ENCODE measurements at places on chromosomes 1 and 21.

GRCh38 chr1:218557731-218558130 is 212.6 kb downstream of the TGFB2 start:
- no peak for DNase-seq

GRCh38 chr1:153613406-153613805 is 469 bp upstream of the S100A16 start:
- no peak for DNase-seq

GRCh38 chr1:45685308-45686014 is 872 bp downstream of the GPBP1L1 start:
- no peak for DNase-seq

GRCh38 chr21:36111238-36111637 is 23.6 kb upstream of the CBR3 start:
- no peak for DNase-seq

GRCh38 chr1:110492573-110492972 is 26.4 kb downstream of the KCNA10 start:
- no peak for DNase-seq

GRCh38 chr1:15574741-15575140 is 10.1 kb downstream of the AGMAT start:
- DNase-seq = no peak

GRCh38 chr1:152745289-152745704 is 12.5 kb upstream of the KPRP start:
- no peak for DNase-seq

DNA sequence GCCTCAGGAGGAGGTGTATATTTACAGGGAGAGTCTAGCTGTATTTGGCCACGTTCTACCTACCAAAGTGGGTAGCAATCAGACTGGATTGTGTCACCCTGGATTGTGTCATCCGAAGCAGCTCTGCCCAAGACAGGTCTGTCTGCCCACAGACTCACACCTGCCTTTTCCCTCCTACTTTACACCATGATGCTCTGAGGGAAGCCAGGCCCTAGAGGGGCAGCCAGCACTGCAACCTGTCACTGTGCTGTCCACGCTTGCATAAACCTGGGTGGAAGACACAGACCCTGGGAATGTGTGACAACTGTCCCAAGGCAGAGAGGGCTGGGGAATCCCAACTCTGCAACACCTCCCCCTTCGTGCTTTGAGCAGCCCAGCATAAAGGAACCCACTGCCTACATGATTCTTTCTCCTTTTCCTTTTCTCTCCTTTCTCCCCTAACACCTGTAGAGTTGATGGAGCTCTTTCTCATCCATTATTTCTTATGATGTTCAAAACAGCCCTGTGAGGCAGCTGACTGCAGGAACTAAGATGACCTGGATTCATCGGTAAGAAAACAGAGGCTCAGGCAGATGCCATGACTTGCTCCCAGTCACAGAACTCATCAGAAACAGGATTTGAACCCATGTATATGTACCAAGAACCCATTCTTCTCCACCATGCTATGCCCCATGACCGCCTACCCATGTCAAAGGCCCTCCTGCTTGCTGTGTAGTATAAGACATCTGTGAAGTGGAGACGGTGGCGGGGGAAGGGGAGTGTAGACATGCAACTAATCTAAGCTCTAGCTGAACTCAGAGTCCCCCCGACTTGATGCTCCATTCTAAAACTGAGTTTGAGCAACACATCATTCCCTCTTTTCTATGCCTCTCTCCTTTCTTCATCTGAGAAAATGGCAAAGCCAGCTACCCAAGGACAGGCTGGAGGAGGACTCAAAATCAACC is 55.9 kb downstream of the ITPKB start:
- no peak for DNase-seq

GRCh38 chr1:8858888-8859706 is 19.4 kb downstream of the ENO1 start:
- DNase-seq = no peak

DNA sequence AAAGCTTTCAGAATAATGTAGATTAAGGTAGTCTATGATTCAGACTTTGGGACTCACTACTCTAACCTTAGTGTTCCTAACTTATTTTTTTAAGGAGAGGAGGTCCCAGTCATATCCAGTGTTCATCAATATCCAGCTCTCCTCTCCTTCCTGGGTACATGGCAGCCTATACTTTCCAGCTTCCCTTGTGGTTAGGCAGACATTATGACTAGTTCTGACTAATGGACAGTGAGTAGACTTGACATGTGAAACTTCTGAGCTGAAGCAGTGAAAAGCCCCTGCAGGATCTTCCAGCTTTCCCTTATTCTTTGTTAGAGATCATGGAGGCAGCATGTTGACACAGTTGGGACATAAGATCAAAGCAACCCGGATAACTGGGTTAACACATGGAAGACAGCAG is 144.2 kb downstream of the PTPRU start:
- no peak for DNase-seq

DNA sequence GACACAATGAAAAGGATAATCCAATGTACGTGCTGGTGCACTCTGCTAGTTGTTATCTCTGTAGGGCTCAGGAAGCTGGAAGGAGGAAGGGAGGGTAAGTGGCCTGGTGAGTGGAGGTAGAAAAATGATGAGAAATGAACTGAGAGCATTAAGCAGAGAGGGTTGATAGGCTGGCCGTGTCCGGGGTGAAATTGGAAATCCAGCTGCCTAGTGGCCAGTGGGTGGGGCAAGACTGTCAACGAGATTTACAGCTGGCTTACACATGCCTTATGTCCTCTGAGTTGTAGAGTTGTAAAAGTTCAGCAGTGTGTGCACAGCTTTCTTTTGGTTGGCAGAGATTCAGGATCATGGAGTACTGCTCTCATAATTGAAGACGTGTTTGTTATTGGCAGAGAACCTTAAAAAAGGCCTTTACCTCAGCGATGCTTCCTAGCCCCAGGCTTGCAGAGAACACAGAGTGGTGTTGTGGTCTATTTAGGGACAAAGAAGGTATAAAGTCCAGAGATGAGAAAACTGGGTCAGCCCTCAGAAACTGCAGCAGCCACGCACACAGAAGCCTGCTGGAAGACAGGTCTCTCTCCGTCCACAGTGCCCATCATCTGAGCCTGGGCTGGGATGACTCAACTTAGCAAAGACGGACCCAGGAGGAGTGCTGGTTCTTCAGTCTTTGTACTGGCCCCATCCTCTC is 132.4 kb downstream of the EDEM3 start:
- peak; percentile 84 for DNase-seq

DNA sequence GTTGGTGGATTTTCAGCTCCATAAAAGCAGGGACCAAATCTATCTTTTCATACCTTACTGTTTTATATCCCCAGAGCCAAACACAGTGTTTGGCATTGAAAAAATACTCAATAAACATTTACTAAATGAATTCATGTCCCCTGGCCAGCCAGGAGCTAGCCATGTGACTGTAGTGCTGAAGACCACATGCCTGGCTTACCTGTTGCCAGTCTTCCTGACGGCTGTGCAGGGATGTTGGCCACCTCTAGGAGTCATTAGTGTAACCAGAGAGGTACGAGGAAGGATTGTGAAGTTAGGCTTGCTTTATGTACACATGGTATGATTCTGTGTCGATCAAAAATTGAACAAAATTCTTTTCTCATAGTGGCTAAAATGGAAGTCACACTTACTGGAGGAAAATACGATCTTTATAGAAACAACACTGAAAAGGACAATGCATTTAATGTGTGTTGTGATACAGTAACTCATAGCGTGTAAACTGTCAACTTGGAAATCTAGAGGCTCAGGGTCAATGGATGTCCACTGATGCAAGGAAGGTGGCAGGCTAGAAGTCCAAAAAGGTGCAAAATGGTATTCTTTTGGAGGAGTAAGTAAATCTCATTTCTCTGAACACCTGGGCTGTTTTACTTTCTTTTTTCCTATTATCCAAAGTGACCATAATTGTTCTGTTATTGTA is 60.9 kb downstream of the FGGY start:
- no peak for DNase-seq

- DNase-seq = no peak
Measured at GRCh38 chr1:62241371-62242131, 46.9 kb downstream of the L1TD1 start.

DNA sequence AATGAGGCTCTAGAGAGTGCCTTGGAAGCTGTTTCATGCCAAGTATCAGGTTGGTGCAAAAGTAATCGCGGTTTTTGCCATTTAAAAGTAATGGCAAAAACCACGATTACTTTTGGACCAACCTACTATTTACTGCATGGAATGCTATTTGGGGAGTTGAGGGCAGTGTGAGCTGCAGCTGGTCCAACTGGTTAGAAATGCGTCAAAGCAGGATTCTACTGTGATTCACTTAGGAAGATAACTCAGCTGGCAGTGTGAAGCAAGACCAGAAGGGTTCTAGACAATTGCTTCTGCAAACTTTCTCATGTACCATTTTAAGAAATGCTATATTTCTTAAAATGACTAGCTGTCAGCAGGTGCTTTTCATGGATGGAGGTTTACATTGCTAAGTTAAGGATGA is 21.2 kb upstream of the PLA2G2C start:
- no peak for DNase-seq

DNA sequence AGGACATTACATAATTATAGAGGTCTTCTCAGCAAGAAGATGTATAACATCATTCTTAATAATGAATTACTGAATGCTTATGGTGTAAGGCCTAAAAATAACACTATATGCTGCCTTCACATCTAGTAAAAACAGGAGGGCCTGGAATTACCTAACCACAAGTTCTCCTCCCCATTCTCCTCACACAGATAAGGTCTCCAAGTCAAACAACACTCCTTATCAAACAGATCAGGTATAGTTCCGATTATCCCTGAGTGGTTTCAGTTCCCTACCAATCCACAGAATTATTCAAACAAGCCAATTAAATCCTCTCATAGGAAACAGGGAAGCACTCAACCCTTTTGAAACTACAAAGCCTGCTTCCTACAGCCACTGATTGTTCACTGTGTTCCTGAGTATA is 4.0 kb upstream of the AGBL4 start:
- no peak for DNase-seq

DNA sequence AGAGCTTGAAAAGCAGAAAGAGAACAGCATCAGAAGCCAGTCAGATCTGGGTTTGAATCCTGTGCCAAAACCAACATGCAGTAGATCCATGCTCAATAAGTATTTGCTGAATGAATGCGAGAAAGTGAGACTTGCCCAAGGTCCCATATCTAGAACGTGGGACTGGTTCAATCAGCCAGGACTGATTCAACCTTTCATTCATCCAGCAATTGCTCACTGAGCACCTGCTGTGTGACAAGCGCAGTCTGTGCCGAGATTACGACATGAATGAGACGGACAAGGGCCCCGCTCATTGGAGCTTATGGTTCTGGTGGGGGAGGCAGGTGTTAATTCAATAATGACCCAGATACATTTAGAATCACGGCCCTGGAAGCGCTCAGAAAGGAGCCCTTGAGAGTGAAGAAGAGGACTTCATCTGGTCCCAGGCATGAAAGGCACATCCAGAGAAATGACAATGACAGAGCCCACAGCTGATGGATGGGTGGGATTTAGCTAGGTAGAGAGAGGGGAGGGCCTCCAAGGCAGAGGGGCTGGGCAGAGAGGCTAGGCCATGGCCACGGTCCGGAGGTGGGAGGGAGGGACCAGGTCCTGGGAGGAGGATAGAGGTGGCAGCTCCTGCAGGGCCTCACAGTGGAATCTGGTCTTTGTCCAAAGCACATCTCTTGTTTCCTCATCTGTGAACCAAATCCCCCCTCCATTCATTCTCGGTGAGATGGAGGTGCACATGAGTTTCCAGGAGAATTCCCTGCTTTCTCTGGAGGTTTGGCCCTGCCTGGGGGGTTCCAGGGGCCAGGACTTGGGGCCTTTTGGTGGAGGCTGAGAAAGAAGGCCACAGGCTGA is 4.2 kb upstream of the FAM131C start:
- DNase-seq = no peak

DNA sequence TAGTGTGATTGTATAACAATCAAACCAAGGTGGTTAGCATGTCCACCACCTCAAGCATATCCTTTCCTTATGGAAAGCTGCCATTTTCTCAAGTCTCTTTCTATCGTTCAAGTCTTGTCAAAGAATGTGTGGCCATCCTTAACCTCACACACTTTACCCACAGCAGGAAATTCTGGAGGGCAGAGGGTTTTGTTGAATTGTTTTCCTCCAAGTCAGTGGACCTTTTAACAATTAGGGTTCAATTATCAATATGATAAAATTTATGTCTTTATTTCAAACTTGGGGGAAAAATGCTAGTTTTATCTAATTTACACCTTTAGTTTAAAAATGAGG is 14.2 kb upstream of the PTPRC start:
- no peak for DNase-seq

- no peak for DNase-seq
Measured at GRCh38 chr1:15958111-15958510, 17.8 kb downstream of the ZBTB17 start.

DNA sequence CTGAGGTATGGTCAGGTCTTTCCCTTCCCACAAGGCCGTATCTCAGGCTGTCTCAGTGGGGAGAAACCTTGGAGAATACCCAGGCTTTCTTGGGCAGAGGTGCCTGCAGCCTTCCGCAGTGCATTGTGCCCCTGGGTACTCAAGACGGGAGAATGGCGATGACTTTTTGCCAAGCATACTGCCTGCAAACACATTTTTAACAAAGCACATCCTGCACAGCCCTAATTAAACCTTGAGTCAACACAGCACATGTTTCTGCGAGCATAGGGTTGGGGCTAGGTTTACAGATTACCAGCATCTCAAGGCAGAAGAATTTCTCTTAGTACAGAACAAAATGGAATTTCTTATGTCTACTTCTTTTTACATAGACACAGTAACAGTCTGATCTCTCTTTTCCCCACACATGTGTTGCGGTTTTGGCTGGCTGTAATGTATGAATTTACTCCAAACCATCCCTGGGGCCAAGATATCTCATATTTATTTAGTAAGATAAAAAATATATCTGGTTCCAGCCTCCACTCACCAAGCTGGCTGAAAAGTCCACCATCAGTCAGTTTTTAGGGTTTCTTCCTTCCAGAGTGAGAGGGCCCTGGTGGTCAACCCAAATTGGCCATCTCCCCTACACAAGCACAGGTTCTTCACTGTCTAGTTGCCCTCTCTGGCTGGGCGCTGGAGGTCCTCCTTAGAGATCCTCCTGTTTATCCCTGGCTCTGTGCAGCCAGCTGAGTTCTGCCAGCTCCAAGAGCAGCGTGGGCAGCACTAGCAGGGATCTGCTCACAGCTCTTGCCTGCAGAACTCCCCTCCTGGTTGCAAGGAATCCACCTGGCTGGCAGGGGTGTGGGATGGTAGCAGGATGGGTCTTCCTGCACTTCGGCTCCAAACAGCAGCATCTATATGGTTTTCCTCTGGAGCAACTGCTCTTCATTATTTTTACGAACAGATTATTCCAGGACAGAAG is 2.6 kb downstream of the FAAH start:
- no peak for DNase-seq

GRCh38 chr1:145979746-145980456 is 15.4 kb downstream of the POLR3GL start:
- DNase-seq = no peak

GRCh38 chr1:228367798-228368791 is 38.5 kb downstream of the TRIM11 start:
- no peak for DNase-seq

DNA sequence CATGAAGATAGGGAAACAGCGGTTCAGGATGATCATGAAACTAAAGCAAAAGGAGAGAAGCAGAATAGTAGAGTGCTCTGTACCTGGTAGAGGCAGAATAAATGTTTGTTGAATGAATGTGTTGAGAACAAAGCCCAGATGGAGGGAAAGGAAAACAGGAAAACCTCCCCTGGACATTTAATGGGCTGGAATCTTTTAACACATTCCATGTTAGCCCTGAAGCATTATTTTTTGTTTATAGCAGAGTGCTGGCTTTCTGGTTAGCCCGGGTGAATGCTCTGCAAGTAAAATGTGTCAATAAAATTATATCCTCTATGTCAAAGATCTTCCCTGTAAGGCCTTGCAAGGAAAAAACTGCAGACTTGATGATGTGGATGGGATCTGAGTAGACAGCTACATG is 60.2 kb downstream of the ABCA4 start:
- no peak for DNase-seq

GRCh38 chr1:40313329-40313957 is 3.6 kb downstream of the COL9A2 start:
- DNase-seq = no peak
